ENCODE measurements at places on chromosomes 16 and 17.

- no peak for DNase-seq
Measured at GRCh38 chr17:39011907-39012468, 44.8 kb upstream of the FBXO47 start.

- no peak for DNase-seq
Measured at GRCh38 chr16:49709057-49709456, 146.9 kb downstream of the ZNF423 start.

- DNase-seq, result peak; percentile 6
Measured at GRCh38 chr16:14629612-14629918, 495 bp downstream of the PARN start.

DNA sequence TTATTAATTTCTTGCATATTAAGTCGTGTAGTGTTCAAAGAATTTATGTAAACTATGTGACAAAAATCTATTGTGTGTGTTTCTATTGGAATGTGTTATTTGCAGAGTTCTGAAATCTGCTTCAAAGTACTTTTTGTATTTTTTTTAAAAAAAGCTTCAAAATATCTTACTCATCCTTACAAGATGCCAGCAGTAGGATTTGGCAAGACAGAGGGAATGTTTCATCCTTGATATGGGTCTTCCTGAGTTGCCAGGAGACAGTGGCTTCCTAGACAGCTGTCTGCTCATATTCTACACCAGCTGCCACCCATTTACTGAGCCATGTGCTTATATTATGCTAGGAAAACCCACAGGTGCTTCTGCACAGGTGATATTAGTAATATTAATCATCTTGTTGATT is 36.4 kb downstream of the EFCAB5 start:
- DNase-seq, result peak; percentile 57

DNA sequence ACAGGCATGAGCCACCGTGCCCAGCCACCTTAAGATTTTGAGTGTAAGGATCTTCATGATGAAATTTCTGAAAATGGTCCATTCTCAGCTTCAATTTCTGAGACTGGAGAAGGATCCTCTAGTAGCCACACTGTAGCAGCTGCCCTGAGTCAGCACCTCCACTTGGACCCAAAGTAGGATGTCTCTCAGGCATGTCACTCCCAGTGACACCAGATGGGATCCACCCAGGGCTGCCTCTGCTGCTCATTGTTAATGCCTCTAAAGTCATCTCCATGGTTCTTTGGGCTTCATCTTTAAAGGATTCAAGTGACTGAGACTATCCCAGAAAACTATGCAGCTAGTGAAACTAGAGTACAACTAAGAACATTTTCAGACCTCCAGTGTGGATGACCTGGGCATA is 7.9 kb downstream of the PLD6 start:
- no peak for DNase-seq

- DNase-seq, result no peak
Measured at GRCh38 chr16:67989322-67990017, 9.2 kb upstream of the DPEP3 start.
